ENCODE measurements at places on chromosomes 4 and X.

DNA sequence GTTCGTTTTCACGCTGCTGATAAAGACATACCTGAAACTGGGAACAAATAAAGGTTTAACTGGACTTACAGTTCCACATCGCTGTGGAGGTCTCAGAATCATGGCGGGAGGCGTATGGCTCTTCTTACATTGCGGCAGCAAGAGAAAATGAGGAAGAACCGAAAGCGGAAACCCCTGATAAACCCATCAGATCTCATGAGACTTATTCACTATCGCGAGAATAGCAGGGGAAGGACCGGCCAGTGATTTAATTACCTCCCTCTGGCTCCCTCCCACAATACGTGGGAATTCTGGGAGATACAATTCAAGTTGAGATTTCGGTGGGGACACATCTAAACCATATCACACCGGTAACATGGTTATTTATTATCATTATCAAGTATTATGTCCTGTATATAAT lies 2204.5 kb downstream of the ARAP2 start:
- DNase-seq, result no peak

- no peak for DNase-seq
Observed at GRCh38 chr4:155614111-155614762, 52.4 kb upstream of the GUCY1A1 start.

GRCh38 chr4:165991325-165992180 lies 118.5 kb downstream of the TLL1 start:
- DNase-seq, result no peak

DNA sequence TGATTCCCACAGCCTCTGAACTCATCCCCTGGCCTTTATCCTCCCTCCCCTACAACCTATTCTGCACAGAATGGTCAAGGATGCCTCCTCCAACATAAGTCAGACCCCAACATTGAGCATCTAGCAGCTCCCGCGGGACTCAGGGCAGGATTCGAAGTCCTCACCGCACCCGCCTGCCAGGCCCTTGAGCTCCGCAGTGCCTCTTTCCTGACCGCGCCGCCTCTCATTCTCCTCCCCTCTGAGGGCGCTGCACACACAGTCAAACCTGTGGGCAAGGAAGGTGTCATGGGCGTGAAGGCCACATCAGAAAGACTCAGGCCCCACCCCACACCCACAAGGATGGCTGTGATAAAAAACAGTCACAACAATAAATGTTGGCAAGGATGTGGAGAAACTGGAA lies 84.1 kb downstream of the CPZ start:
- DNase-seq, result no peak

- DNase-seq, result no peak
Observed at GRCh38 chr4:37453999-37454800, 209.7 kb downstream of the NWD2 start.

GRCh38 chr4:129531253-129531652 lies 435.3 kb downstream of the C4orf33 start:
- no peak for DNase-seq

DNA sequence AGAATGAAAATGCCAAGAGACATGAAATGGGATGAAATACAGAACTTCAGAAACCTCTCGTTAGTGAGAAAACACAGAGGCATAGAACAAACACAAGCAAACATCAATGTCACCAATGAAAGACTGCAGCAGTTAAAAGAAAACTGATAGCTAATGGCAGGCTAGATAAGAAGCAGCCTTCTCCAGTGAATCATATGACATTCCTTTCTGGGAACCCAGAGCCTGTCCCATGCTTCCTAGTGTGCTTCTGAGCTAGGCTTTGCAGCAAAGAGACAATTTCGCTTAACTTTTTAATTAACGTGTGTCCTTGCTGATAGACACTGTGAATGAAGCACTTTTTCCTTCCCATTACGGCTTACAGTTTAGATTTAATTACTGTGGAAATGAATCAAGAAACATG lies 444.6 kb downstream of the IL15 start:
- no peak for DNase-seq

- no peak for DNase-seq
Observed at GRCh38 chrX:11254417-11255109, 38.6 kb upstream of the AMELX start.

GRCh38 chr4:96342196-96342595 lies 502.3 kb downstream of the PDHA2 start:
- no peak for DNase-seq

DNA sequence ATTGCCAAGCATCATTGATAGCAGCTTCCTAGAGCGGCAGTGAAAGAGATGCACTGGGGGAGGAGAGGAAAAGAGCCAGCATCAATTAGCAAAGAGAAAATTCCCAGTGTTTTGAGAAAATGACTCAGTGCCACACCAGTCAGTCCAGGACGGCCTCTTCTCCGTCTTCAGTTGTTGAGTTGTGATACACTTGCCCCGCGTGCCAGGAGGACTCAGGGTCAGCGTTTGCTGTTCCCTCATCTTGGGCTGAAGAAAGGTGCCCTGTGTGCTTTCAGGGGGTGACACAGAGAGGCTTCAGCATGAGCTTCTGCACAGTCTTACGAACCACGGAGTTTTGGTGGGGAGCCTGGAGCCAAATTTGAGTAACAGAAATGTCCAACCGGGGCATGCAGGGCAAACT lies 82.3 kb downstream of the GPR143 start:
- DNase-seq, result no peak

GRCh38 chr4:168979338-168979737 lies 30.7 kb downstream of the CBR4 start:
- no peak for DNase-seq

DNA sequence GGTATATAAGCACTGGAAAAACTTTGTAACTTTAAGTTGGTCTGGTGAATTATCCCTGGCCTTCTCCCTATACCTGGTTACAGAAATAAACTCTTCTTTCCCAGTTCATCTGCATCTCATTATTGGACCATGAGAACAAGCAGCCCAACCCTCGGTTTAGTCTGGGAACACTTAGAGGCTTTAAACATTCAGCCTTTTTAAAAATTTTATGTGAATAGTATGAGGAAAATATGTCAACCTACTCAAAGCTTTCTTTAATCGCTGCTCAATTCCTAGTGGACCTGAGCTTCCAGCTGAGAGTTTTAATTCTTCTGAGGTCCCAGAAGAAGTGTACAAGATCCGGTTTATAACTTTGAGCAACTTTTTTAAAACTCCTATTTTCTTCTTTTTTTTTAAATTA lies 358.6 kb upstream of the NOCT start:
- no peak for DNase-seq

DNA sequence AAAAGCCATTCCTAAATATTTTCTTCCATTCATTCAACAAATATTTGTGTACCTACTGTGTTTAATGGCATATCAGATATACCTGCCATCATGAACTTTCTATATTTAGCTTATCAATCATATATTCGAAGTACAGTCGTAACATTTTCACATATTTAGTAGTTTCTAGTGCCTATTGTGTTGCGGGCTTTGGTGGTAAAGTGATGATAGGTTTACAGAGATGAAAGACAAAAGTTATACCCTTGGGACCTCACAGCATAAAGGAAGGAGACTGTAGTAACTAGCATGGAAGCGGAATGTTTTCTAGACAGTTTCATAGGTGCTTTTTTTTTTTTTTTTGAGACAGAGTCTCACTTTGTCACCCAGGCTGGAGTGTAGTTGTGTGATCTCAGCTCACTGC lies 39.5 kb downstream of the RBPJ start:
- DNase-seq, result no peak

DNA sequence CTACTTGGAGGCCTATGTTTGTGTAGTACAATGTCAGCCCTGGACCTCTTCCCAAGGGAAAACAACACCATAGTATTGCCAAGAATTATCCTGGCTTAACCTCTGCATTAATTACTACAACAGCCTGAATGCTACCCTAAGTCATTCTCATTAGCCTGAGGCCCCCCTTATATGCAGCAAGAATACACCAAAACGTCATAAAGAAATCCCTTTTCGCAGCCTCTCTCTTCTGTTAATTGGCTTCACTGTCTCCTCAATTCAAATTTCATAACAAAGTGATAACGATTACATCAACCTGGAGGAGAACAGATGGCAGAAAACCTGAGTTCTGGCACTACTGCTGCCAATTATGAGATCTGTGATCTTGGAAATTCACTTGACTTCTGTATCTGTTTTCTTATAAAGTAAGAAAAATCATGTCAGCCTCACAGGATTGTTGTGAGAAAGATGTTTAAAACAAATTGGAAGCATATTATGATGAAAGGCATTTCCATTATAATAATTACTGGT lies 1663.1 kb downstream of the STIM2 start:
- DNase-seq, result no peak

DNA sequence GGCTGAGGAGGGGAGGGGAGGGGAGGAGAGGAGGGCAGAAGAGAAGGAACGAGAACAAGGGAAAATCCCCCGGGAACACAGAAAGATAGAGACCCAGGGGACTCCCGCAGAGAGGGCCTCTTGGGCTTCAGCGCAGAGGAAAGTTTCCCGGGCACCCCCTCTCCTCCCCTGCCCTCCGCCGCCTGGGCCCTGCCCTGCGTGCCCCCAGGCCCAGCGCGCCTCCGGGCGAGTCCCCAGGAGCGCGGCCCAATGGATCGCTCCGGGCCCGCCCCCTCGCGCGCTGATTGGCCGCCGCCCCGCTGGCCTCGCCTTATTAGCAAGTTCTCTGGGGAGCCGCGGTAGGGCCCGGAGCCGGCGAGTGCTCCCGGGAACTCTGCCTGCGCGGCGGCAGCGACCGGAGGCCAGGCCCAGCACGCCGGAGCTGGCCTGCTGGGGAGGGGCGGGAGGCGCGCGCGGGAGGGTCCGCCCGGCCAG lies at the start of gene MSX1:
Gene MSX1 (plus strand): TSS at position 341 of the 474 bp plus-strand sequence. CDS start 235 bp downstream, outside the sequence.
- peak; percentile 92 for DNase-seq

GRCh38 chr4:128516301-128516969 lies 228.8 kb upstream of the PGRMC2 start:
- DNase-seq, result no peak

DNA sequence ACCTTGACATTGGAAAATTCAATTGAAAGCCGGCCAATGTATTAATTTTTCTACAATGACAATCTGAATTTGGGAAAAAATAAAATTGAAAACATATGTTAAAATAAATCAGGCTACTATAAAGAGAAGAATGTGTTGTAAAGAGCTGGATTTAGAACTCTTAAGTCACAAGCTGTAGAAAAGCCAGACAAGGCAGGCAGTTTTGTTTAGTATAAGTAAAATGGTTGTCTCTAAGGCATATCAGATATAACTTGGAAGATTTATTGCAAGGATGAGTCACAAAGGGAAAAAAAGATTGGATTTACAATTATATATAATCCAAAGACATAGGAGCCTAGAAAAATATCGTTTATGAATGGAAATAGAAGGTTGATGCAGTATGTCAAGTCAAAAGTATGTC lies 549.1 kb upstream of the EPHA5 start:
- DNase-seq, result no peak

DNA sequence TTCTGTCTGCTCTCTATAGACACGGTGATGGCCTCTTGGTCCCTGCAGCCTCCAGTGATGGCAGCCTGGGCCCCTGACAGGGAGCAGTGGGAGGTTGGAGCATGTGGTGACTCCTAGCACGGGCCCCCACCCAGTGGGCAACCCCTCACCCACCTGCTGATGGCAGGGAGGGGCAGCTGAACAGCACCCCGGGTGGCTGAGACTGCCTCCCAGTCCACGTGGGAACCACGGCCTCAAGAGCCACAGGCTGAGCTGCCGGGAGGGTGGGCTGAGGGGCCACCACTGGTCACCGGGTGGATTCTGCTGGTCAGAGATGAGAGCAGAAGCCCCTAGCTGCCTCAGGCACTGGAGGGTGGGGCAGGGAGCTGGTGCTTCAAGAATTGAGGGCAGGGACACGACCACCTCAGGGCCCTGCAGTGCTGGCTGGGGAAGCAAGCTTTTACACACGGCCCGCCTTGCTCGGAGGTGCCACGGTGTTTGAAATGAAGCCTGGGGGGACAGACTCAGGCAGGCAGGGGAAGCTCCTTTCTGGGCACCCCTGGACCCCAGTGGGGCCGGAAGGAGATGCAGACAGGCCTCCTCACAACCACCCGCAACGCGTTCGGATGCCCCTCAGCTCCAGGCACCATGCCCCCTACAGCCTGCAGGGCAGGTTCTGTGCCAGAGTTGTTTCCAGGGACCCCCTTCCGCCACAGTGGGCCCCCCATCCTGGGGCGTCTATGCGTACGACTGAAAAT lies 6.3 kb upstream of the HAUS3 start:
- no peak for DNase-seq

- no peak for DNase-seq
Observed at GRCh38 chrX:107610667-107611066, 17.6 kb upstream of the PRPS1 start.

- no peak for DNase-seq
Observed at GRCh38 chr4:623914-624566, 1.3 kb upstream of the PDE6B start.

DNA sequence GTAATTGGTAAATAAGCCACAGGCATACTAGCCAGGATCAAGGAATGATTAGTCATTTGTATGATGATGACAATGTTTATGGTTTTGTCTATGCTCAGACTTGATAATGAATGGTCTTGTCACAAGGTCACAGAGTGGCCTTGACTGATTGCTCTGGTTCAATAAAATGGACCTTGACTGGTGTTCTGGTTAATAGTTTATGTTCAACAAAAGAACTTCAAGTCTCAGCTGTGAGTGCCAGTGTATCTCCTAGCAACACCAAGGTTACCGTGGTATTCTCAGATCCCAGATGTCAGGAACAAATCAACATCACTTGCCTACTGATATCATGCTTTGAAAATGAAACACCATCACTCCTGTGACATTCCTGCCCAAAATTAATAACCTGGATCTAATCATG lies 16.3 kb upstream of the LRAT start:
- DNase-seq, result no peak

DNA sequence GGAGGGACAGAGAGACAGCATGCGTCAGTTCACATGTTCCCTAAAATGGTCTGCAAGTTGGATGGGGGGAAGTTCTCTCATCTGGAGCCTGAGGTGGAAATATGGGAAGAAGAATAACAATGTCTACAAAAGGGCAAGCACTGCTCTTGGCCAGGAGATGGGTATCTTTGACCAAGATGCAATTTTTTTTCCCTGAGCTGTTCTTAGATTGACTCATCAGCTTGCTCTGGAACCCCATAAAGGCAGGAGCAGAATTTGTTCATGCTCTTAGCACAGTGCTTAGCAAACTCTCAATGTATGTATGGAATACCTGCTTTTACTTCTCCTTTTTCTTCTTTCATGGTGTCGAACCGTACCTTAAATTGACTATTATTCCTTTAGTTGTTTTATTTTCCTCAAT lies 90.5 kb upstream of the ZNF827 start:
- no peak for DNase-seq

DNA sequence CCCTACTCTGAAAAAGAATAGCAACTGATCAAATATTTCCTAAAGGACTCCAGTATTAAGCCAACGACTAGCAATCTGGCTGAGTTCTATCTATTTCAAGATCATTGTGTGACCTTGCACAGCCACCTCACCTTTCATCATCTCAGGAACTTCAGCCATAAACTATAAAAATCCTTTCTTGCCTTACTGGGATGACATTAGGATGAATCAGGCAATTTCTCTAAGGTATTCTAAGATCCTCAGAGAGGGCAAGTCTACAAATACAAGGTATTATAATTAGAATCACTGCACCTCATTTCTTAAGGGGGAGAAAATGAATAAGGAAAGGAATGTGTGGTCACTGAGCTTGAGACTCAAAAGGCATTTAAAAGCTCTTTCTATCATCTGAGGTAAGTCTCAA lies 152.6 kb downstream of the GRIA3 start:
- DNase-seq, result no peak
